ENCODE measurements at places on chromosomes 12 and 14.

GRCh38 chr12:69254046-69254445, 14.7 kb downstream of the CPSF6 start:
- DNase-seq, result no peak

GRCh38 chr14:51516706-51517395, 134.9 kb upstream of the FRMD6 start:
- DNase-seq, result no peak

GRCh38 chr12:105158876-105159275, 51.3 kb downstream of the WASHC4 start:
- DNase-seq, result no peak

- no peak for DNase-seq
Observed at GRCh38 chr12:19671695-19672094, 232.4 kb downstream of the AEBP2 start.

DNA sequence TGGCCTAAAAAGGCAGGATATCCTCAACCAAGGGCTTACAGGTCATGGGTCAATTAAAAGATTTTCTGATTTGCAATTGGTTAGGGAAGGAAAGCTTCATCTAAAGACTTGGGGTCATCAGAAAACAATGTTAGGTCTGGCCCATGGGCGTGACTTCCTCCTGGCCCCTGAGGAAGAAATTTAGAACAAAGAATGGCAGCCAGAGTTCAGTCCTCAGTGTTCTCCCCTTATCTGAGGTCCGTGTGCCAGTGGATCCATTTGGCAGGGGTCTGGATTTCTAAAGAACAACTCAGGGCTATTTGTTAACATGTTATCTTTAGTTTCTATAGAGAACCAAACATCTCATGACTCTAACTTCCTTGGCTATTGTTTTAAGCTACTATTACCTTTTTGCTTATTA, 27.8 kb upstream of the NFYB start:
- no peak for DNase-seq

DNA sequence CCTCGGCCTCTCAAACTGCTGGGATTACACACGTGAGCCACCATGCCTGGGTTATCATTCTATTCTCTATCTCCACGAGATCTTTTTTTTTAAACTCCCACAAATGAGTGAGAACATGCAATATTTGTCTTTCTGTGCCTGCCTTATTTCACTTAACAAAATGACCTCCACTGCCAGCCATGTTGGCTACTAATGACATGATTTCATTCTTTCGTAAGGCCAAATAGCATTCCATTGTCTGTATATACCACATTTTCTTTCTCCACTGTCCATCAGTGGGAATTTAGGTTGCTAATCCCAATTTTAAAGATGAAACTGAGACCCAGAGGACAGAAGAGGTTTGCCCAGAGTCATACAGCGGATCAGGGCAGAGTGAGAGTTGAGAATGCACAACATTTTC, 10.9 kb upstream of the TRPV4 start:
- no peak for DNase-seq

DNA sequence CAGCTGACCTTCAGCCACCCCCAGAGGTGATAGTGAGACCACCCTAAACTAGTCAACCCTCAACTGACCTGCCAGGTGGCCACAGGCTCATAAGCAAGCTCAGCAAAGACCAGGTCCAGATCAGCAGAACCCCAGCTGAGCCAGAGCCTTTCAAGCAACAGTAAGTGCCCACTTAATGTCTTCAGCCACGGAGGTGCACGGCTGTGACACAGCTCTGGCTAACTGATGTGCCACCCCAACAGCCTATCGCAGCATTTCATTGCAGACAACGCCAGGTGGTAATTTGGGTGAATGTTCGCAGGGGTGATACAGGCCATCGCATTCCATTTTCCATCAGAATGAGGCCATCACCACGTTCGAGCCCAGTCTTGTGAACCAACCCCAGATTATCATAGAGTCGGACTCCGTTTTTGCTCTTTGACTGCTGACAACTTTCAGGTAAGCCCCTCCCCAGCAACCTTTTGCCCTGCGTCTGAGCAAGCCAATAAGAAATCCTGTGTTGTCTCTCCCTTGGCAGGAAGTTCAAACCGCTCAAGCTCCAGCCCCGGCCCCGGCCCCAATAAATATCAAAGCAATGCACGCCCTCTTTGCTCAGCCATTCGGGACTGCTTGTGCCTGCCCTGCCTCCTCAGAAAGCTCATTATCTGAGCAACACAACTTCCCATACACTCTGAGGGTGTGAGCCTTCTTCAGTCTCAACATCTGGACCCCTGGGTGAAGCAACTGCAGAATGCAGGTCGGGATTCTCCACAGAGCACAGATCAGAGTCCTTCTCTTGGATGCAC, 44.4 kb downstream of the JAG2 start:
- DNase-seq, result no peak

GRCh38 chr14:100222224-100223093, 16.5 kb upstream of the YY1 start:
- no peak for DNase-seq

DNA sequence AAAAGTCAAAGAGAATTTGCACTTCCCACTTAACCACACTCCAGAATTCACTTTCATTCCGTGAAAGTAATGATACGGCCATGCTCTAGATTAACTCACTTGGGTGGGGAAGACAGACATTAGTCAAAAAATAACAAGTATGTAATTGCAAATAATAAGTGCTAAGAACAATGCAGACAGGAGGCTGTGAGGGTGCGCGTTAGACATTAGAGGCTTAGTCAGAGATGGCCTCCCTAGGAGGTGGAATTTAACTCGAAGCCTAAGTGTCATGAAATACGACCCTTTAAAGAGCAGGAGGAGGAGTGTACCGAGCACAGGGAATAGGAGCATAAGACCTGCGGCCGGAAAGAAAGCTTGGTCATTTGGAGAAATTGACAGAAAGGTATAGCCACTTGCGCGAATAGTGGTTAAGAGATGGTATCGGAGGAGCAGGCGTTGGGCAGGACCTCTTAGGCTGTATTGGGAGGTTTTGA, 628 bp downstream of the SNRPF start:
- no peak for DNase-seq

- no peak for DNase-seq
Observed at GRCh38 chr12:132467511-132467910, 22.4 kb upstream of the FBRSL1 start.

DNA sequence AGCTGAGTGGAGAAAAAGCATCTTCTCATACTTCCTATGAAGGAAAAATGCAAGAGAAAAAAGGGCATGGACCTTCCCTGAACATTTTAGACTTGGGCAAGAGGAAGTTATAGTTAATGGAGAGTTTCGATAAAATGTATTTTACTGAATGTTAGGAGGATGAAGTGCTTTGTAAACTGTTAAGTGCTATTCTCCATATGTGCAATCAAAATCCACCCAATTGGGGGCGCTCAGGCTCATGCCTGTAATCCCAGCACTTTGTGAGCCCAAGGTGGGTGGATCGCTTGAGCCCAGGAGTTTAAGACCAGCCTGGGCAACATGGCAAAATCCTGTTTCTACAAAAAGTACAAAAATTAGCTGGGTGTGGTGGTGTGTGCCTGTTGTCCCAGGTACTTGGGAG, 1.9 kb upstream of the CNPY2 start:
- no peak for DNase-seq

GRCh38 chr14:94780536-94781399, 10.9 kb upstream of the GSC start:
- DNase-seq, result no peak

DNA sequence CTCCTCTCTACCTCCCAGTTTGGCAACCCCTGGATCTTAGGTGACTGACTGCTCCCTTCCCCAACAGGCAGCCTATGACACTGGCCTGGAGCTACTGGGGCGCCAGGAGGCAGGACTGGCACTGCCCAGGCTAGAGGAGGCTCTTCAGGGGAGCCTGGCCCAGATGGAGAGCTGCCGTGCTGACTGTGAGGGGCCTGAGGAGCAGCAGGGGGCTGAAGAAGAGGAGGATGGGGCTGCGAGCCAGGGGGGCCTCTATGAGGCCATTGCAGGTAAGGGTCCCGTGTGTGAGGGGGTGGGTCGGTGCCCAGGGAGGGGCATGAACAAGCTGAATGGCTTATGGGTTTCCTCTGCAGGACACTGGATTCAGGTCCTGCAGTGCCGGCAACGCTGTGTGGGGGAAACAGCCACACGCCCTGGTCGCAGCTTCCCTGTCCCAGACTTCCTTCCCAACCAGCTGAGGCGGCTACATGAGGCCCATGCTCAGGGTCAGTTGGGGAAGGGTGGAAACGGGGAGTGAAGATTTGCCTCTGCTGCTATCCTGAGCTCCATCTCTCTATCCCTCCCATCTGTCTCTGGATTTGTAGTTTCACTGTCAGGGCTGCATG, 2.2 kb downstream of the P3H3 start:
- no peak for DNase-seq

DNA sequence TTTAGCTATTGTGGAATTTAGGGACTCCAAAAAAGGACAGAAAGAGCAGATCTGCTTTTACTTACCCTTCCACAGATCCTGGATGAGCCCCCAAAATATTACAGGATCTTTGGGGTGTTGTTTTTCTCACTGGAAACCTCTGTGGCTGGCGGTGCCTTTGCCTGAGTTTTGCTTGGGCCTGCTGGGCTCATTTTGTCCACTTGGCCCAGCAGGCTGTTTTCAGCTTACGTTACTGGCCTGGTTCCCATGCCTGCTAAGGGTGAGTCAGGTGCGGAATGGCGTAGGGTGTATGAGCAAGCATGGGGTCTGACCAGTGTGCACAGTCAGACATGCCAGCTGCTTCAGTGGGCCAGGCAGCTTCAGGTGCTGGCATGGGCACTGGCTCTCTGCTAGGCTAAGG, 45.8 kb downstream of the HSD17B6 start:
- DNase-seq, result no peak

DNA sequence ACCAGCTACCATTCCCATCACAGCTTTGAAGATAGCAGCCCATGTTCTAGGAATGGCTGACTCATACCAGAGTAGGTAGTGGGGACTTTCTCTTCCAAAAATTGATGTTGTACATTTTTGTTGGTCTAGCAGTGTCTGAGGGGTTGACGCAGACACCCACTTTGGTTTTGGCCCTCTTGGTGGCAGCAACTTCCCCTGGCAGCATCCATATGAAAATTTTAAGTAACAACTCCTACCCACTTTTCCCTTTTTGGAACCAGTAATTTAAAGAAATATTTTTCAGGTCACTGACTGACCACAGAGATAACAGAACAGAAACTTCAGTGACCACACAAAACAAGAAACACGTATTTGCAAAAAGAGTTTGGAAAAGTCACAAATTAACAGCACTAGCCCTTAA, 162.0 kb upstream of the TMCC3 start:
- DNase-seq, result no peak

DNA sequence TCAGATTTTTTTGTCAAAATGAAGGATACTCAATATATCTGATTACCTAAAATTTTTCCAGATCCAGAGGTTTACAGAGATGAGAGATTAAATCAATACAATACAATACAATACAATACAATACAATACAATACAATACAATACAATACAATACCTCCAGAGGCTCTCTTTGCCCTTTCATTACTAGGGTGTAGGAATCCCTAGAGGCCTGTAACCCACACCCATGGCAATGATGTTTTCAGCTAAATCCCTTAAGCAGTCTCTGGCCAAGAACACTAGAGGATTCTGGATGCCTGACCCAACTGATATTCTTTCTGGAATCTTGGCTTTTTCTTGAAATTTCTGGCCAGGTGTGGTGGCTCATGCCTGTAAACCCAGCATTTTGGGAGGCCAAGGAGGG, 23.7 kb upstream of the AEBP2 start:
- DNase-seq, result no peak

DNA sequence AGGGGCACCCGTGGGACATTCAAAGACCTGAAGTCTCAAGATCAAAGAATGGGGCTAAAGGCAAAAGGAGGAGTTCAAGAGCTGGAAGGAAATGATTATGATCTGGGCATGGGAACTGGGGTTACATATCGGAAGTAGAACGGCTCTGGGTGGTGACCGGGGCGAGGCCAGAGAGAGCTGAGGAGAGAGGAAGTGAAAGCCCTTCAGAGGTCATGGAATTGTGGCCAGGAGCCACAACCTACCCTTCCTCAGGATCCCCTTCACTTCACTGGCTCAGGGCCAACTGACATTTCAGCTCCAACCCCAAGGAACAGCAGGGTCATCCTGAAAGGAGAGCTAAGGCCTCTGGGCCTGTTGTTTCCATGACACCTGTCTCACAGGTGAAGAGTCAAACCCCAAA, 57.8 kb downstream of the GALNT16 start:
- DNase-seq, result no peak

GRCh38 chr14:70916300-70916699, 9.0 kb downstream of the PCNX1 start:
- DNase-seq, result no peak

GRCh38 chr12:49636574-49636973, 13.2 kb downstream of the PRPF40B start:
- DNase-seq, result no peak

DNA sequence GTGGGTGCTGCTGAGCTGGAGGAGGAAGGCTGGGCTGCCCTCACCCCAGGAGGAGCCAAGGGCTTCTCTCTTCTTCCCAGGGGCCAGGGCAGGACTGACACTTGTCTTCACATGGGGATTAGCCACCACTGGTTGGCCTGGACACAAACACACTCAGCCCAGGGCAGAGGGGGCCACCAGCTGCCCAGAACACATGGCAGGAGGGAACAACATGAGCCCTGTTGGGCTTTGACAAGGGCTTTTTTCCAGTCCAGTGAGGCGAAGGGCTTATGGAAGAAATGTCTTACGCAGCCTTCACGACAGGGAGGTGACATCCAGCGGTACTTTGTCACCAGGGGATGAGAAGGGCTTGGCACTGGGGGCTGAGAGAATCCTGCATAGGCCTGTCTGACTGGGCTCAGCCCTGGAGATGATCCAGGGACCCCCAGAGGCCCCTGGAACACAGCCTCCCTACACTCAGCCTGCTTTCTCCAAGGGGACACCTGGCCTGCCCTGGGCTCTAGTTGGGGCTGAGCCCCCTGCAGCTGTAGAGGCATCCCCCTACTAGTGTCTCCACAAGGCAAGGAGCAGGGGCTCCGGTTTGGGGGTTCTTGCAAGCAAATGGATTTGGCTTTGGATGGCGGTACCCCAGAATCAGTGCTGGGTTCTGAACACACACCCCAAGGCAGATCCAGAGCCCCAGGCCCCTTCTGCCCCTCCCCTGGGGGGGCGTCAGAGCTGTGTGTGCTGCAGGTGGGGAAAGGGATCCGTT, 18.9 kb downstream of the ARL6IP4 start:
- DNase-seq, result no peak

DNA sequence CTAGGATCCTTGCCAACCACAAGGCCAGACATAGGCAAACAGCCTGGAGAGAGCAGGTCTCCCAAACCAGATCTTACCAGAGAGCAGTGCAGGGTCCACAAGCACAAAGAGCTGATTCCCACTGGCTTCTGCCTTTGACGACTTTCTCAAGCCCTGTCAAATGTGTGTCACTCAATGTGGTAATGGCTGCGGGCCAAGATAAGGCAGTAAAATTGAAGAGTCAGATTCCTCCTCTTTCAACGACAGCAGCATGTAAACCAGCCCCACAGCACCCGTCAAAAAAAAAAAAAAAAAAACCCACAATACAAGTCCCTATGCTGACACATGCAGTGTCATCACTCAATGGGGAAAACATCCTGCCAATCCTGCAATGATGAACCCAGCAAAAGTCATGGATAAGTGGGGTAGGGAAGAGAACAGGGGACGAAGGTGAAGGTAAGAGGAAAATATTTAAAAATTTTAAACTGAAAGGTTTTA, at the start of gene STON2:
STON2 (minus strand) TSS at position 123 of the 477 bp plus-strand sequence. CDS start 1,942 bp downstream, outside the sequence.
- DNase-seq, result peak; percentile 25

- DNase-seq, result no peak
Observed at GRCh38 chr14:23639048-23639890, 3.1 kb downstream of the DHRS2 start.

- no peak for DNase-seq
Observed at GRCh38 chr14:93011650-93012325, 88.8 kb downstream of the CHGA start.

GRCh38 chr12:44763021-44763420, 113.1 kb downstream of the NELL2 start:
- DNase-seq, result no peak

- DNase-seq, result no peak
Observed at GRCh38 chr12:5088586-5089264, 45.0 kb downstream of the KCNA5 start.
